ENCODE measurements at places on chromosomes 6 and 20. TPM values are rescaled to one million over a fixed set of nuclear protein-coding genes. Genes with fewer than 3 reads are reported as not detected.

POU3F2 gene
- total RNA-seq: under 0.01 TPM

SGK2 gene
- 118 TPM for total RNA-seq

MUCL3 gene
- total RNA-seq: 168 TPM

PRDM1 gene
- under 0.01 TPM for total RNA-seq

RPP40 gene
- total RNA-seq: 5.3 TPM

TCP11 gene
- total RNA-seq: not detected

GRCh38 chr6:88512951-88513350 is 346.8 kb upstream of the CNR1 start:
- no peak for DNase-seq

DNA sequence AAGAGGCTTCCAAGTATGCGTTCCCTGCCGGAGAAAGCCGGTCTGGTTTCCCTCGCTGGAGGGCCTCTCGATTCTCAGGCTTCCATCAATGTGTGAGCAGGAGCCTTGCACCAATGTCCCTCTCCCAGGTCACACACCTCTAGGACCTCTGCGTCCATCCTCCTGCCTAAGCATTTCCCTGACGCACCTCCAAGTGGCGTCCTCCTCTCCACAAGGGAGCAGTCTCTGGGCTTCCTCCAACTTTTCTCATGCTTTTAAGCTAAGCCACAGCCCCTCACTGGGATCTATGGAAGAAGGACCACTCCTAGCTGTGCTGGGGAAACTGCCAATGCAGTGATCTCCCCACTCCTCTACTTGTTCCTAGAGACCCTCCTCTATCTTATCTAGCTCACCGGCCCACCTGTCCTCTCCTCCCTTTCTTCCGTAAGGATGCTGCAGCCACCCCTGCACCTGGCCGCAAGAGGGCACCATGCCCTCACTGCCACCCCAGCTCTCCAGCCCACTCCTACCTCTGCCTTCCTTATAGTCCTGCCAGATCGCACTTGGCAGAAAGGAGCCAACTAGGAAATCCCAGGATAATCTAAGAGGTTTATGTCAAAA is 258.7 kb downstream of the LRFN2 start:
- DNase-seq: peak; percentile 78

DNA sequence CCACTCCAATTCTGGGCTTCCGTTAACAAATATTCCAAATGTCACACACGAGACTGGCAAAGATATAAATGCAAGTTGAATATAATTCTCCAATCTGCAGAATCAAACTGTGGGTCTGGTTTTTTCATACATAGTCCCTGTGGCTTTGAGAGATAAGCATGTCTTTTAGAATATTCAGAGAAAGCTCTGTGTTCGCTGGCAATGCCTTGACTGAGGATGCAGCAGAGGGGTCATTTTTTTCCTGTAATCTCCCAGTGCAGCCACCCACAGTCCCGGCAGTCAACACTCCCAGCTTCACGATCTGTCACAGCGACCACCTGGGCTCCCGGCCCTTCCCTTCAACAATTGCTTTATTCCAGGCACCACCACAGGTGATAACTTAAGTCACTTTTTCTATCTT is 30.5 kb downstream of the MUC22 start:
- no peak for DNase-seq

- no peak for DNase-seq
These were observed 282.9 kb upstream of the RNF217 start for GRCh38 chr6:124679387-124679786.

DNA sequence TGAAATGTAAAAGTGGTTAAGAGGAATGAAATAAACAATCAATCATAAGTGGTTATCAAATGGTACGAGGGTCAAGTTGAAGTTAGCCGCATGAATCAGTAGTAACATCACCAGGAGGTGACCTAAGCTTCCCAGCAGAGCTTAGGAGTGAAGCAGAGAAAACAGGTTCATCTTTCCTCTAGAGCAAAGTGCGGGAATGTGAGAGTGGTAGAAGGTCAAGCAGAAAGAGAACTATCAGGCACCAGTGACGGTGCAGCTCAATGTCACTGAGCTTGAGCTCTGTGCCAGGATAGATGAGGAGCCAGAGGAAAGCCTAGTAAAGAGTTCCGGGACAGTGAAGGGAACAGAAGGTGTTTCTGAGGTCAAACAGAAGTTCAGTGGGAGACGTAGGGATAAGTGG is 20.8 kb upstream of the TNFAIP3 start:
- DNase-seq: no peak

GRCh38 chr6:146358431-146359046 is 185.1 kb upstream of the RAB32 start:
- no peak for DNase-seq
